ENCODE measurements at places on chromosomes 11 and 22.

DNA sequence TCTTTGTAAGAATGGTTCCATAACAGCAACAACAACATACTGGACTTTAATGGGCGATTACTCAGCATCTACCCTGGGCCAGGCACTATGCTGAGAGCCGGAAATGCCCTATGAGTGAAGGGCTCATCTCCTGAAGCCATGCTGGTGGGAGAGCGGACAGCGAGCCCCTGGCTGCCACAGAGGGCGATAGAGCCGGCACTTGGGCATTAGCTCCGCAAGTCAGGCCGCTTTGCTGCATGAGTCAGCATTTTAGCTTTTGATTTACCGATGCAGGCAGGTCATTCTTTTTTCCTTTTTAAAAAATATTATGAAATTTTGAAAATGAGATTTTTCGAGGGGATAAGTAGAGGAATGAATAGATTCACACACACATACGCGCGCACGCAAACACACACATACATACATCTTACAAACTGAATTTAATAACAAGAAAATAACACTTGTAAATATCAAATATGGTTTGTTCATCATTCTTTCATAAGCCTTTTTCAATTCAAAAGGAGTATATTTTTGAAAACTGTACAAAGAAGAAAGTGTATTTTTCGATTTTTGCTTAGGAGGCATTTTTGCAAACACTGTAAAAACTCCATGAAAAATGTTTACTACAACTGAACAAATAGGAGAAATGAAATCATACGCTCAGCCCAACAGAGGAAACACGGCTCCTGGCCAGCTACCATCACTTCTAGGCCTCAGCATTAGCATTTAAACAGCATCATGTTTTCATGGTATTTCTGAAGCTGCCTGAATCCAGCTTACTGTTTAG lies 667.3 kb downstream of the OPCML start:
- no peak for DNase-seq

GRCh38 chr11:19976281-19976941 lies 183.9 kb downstream of the DBX1 start:
- DNase-seq, result no peak

DNA sequence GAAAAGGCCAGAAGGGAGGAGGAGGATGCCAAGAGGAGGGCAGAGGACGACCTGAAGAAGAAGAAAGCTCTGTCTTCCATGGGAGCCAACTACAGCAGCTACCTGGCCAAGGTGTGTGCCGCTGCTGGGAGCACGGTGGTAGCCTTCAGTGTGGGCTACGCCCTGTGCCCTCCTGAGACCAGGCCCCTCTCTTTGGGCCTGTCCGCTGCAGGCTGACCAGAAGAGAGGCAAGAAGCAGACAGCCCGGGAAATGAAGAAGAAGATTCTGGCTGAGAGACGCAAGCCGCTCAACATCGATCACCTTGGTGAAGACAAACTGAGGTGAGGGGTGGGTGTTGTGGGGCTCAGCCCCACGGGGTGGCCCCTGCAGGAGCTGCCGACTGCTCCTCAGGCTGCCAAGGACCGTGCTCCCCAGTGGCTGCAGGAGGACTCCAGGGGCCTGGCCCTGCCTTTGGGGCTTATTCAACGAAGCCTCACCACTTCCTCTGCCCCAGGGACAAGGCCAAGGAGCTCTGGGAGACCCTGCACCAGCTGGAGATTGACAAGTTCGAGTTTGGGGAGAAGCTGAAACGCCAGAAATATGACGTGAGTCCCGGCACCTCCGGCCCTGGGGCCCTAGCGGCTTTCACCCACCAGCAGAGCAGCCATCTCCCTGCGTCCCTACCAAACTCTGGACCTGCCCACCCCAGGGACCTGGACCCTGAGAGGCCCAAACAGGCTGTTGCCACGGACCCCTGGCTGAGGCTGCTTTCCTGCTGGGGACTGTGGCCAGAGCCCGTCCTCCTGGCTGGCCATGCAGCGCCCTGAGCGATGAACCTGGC lies 12.6 kb upstream of the MRPL23 start:
- DNase-seq, result no peak

DNA sequence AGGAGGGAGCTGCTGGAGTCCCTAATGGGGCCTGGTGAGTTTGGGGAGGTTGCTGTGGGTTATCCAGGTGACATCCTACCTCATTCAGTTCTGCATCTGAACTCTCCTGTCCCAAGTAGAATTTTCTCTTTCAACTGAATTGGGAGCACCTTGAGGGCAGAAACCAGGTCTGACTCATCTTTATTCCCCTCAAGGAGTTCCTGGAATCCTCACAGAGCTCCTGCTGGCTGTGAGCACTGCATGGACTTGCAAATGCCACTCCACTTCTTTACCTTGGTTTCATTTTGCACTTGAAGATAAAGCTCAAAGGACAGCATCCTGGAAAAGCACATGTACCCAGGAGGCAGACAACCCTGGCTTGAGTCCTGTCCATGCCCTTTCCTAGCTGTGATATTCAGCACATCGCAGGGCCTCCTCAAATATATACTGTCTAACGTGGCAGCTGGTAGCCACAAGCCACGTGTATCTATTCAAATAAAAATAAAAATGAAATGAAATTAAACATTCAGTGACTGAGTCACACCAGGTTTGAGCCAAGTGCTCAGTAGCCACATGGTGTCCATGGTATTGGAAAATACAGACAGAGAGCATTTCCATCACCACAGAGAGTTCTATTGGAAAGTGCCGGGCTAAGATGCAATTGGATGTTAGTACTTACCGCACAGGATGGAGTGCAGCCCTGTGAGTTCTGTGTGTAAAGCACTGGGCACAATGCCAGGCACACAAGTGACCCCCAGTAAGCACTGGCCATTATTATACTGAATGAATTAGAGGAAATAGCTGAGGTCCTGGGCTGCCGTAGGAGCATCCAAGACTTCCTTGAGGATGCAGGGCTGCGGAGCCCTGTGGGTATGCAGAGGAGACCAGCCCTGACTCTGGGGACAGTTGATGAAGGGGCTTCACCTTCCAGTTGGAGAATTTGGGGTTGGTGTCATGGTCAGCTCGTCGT lies 149.0 kb downstream of the PKNOX2 start:
- no peak for DNase-seq

GRCh38 chr22:46545086-46545792 lies 7.8 kb upstream of the CELSR1 start:
- DNase-seq, result no peak

- no peak for DNase-seq
Observed at GRCh38 chr11:95318498-95318897, 87.5 kb upstream of the SESN3 start.

- no peak for DNase-seq
Observed at GRCh38 chr11:75520688-75521087, 5.1 kb downstream of the GDPD5 start.

DNA sequence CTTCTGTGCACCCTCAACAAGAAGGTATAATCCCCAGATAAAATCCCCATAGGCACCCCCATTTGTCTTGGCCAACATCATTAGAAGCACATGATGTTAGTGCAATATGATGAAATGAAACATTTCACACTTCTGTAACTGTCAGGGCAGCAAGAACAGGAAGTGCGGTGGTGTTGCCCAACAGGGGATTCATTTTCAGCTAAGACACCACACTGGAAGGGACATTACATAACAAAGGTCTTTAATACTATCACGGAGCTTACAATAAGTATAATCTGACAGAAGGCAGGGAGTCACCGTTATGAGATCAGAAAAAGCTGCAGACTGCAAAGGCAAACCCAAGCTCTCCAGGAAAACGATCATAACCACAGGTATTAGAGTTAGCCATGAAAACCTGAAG lies 2.0 kb downstream of the OR52W1 start:
- no peak for DNase-seq

- no peak for DNase-seq
Observed at GRCh38 chr22:24871611-24872205, 65.7 kb downstream of the SGSM1 start.

- no peak for DNase-seq
Observed at GRCh38 chr11:11958403-11959231, 49.8 kb downstream of the DKK3 start.

DNA sequence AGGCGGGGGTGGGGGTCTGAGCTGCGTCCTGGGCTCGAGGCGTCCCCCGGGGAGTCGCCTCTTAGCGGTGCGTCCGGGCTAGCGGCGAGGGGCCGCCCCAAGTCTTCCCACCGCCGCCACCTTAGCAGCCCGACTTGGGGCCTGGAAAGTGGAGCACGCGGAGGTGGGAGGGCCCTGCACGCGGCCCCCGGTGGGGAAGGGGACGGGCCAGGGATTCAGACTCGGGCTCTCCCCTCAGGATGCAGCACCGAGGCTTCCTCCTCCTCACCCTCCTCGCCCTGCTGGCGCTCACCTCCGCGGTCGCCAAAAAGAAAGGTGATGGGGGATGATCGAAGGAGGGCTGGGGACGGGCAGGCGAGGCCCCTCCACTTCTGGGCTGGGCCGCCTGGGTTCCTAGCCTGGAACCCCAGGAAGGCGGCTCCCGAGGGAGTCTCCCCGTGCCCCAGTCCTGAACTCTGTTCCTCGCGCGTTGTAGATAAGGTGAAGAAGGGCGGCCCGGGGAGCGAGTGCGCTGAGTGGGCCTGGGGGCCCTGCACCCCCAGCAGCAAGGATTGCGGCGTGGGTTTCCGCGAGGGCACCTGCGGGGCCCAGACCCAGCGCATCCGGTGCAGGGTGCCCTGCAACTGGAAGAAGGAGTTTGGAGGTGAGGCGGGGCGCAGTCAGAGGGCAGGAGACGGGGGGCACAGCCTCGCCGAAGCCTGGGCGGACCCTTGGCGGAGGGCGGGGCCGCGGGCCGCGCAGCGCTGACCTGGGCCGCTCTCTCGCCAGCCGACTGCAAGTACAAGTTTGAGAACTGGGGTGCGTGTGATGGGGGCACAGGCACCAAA lies 563 bp downstream of the MDK start:
- DNase-seq, result no peak

DNA sequence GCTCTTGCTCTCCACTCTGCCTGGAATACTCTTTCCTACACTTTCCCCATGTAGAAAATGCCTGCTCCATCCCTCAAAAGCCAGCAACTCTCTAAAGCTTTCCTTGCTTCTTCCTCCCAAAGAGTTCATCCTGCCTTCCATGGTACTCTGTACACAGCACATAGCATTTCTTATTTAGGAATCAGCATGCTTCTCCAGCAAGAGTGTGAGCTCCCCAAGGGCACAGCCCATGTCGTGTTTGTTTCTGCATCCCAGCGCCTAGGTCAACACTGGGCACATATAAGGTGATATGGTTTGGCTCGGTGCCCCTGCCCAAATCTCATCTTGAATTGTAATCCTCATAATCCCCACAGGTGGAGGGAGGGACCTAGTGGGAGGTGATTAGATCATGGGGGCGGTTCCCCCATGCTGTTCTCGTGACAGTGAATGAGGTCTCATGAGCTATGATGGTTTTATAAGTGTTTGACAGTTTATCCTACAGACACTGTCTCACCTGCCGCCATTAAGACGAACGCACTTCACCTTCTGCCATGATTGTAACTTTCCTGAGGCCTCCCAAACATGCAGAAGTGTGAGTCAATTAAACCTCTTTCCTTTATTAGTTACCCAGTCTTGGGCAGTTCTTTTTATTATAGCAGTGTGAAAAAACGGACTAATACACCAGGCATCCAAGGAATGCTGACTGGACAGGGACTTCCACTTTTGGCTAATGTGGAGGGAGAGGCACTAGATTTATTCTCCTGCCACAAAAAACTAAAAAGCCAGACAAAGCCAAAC lies 8.2 kb downstream of the VPS37C start:
- DNase-seq, result no peak
